GM23338 (cell line): ENCODE measurements at places on chromosomes 7 and 10. TPM values are rescaled to one million over a fixed set of nuclear protein-coding genes. Genes with fewer than 3 reads are reported as not detected.

Gene GPR158
- total RNA-seq = 1.3 and 1.5 TPM in 2 replicates

DNA sequence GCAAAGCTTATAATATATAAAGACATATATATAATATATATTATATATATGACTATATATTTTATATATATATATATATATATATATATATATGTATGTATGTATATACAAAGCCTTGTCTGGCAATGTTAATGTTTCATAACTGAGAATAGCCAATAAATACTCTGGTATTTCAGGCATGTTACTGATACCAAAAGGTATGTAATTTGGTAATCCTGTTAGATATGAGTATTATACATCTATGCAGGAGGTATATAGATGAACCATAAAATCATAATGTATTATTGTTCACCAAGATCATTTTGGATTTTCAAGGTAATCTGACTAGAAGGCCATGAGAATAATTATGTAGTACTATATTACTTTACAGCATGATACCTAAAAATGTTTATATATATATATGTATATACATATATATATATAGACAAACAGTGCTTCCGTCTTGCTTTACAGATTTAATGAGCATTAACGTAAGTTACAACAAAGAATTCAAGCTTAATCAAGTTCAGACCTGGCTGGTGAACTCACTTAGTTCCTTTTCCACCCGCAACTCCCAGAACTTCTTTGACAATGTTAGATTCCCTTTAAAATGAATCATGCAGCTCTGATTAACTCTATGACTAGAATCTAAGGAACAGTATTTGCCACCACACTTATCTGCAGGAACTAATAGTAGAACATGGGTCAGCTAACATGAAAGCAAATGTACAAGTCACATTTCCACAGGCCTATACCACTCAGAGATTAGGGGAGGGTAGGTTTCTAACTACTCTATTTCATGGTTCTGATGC is 82.7 kb downstream of the SLC25A13 start:
- DNase-seq = no peak

Gene SPDYE2B
- total RNA-seq = not detected in 2 replicates

DNA sequence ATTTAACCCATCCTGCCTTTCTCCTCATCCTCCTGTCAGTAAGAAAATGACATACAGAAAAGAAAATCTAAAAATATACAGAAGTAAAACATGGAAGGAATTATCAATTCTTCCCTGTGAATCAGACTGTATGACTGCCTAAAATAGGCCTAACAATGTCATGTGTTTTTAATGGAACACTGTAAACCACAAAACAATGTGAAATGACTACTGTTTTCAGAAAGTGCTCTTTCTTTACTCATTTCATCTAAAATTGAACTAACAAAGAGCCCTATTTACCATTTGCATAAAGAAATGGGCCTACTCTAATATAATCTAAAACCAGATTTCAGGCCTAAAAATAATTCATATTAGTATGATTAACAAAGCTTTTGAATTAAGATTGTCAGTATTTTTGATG is 35.7 kb downstream of the SEMA3E start:
- DNase-seq = no peak

DNA sequence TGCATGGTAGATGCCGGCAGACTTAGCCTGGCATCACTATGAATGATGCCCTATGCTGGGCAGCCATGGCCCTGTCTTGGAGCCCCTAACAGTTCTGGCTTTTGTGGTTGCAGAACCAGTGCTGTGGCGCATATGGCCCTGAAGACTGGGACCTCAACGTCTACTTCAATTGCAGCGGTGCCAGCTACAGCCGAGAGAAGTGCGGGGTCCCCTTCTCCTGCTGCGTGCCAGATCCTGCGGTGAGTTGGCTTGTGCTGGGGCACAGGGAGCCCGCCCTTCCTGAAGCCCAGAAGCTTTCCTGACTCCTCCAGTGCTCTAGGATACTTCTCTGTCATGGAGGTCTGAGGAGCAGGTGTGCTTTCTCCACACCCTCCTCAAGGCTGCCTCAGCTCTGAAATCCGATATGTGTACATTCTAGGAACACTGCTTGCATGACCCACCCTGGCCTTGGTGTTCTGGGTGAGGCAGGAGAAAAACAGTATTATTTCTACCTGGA is 25.6 kb upstream of the SH2D4B start:
- no peak for DNase-seq

Gene ZNF117
- total RNA-seq = 16.3 and 20.0 TPM in 2 replicates

DNA sequence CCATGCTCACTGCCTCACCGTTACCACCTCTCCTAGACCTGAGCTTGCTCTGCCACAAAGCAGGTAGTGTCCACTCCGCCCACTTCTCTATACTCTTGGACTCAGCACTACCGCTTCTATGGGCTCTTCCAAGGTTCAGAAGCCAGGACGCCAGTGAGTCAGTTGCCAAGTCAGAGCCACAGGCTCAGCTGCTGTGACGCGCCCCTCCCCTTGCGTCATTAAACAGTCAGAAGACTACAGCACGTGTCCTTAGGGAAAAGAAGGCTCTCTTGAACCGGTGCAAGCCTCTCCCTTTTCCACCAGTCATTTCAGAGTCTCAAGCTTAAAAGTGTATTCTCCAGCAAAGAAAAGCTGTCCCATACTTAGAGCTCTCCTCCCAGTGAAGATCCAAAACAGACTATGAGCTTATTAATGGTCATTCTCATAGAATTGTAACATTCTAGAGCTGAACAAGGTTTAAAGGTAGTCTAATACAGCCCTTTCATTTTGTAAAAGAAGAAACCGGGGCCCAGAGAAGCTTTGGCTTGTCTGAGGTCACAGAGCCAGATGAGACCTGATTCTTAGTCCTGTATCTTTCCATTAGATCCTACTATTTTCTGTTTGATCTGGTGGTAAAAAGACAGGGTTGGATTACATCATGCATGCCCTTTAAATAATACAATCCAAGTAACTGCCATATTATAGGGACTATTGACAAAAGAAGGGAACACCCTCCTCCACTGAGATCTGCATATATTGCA is 40.9 kb upstream of the MET start:
- peak; percentile 36 for DNase-seq

Gene FOXP2
- 0.24 TPM in 1 of 2 replicates, not detected in the other for total RNA-seq

Gene MOGAT3
- total RNA-seq = 0.85 TPM in 1 of 2 replicates, not detected in the other

DNA sequence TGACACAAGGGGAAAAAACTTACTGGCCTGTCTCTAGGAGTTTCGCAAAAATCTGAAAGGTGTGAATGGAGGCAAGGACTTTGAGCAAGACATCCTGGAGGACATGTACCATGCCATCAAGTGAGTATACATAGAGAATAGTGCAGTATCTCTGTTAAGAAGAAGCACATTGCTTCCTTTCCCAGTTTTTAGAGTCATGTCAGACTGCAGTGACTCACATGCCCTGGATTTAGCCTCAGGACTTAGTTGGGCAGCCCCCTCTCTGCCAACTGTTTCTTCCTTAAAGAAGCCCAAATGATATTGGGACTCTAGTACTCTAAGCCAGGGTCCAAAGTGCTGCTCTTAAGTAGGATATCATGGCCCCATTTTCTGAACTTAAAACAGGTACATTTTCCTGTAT is 28.1 kb upstream of the NFKB2 start:
- DNase-seq = no peak

- DNase-seq = peak; percentile 34
Observed at GRCh38 chr7:22934023-22934422, 79.9 kb downstream of the HYCC1 start.

Gene ITIH5
- total RNA-seq = 2.2 and 6.6 TPM in 2 replicates

Gene NPC1L1
- total RNA-seq = not detected in 2 replicates

- peak; percentile 75 for DNase-seq
Observed at GRCh38 chr7:69599286-69599954, 1.1 kb downstream of the AUTS2 start.

Gene LLCFC1
- not detected in 2 replicates for total RNA-seq

DNA sequence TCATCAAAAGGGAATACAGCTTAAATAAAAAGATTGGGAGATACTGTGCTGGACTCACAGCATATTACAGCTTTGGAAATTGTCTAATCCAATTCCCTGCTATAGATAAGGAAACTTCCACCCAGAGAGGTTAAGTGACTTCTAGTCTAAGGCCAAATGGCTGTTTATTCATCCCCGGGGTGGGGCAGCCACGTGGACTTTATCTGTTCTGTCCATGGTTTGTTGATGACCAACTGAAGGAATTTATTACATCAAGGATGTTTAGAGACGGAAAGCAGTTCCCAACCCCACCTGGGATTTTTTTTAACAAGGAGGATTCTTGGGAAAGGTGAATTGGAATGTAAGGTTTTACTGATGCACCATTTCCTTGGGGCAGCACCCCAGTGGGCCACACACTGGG is 88.6 kb downstream of the ATXN7L1 start:
- no peak for DNase-seq

Gene SORBS1
- total RNA-seq = 35.9 and 47.7 TPM in 2 replicates

DNA sequence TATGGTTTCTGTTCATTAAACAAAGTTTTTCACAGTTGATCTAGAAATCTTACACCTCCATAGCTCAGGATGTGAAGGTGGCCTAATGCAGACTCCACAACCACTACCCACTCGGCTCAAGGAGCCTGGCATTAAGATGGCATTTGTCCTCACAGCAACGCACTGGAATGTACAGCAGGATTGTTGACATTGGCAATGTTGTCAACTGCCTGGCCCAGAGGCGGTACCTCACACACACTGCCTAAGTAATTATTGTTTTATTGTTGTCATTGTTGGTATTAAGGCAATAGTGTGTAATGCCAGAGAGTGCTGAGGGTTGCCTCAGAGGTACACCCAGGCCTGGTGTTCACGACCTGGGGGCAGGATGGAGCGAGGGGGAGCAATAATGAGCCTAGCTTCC is 38.3 kb downstream of the LRRC18 start:
- no peak for DNase-seq

GRCh38 chr10:88082806-88083596 is 219.6 kb downstream of the PTEN start:
- DNase-seq = no peak

- DNase-seq = no peak
Observed at GRCh38 chr10:116063107-116063506, 209.9 kb downstream of the GFRA1 start.

GRCh38 chr10:11856678-11857077 is 33.5 kb downstream of the PROSER2 start:
- DNase-seq = no peak

Gene HOXA6
- not detected in 2 replicates for total RNA-seq

DNA sequence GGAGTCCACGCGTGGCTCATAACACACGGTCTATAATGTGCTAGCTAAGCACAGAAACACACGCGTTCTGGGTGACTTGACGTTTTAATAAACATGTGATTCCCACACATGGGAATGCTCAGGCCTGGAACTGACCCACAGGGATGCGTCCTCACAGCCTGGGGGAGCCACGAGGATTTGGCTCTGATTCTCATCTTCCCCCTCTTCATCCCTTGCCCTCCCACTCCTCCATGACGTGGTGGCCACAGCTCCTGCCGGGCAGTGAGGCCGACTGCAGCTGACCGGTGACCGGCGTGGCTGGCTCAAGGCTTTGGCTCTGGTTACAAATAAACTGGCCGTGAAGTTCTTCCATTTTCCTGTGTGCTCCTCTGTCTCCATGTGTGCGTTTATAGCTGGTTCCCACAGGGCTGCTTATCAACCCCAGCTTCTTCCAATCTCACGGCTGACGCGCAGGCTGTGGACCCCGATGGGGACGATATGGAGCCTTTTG is 40.9 kb upstream of the KLF6 start:
- no peak for DNase-seq
